ENCODE measurements at places on chromosomes 4 and X. TPM values are rescaled to one million over a fixed set of nuclear protein-coding genes. Genes with fewer than 3 reads are reported as not detected.

Gene PRR27
- total RNA-seq = not detected

- no peaks in the 10 kb centered on the region for H3K36me3 ChIP-seq
- H3K4me1 ChIP-seq = no peaks in the 10 kb centered on the region
- no peak overlapping the region for H3K4me3 ChIP-seq
- H3K27me3 ChIP-seq = no peaks in the 10 kb centered on the region
- no peak for DNase-seq
Measured at GRCh38 chr4:123167931-123168330, 228.7 kb upstream of the SPRY1 start.

DNA sequence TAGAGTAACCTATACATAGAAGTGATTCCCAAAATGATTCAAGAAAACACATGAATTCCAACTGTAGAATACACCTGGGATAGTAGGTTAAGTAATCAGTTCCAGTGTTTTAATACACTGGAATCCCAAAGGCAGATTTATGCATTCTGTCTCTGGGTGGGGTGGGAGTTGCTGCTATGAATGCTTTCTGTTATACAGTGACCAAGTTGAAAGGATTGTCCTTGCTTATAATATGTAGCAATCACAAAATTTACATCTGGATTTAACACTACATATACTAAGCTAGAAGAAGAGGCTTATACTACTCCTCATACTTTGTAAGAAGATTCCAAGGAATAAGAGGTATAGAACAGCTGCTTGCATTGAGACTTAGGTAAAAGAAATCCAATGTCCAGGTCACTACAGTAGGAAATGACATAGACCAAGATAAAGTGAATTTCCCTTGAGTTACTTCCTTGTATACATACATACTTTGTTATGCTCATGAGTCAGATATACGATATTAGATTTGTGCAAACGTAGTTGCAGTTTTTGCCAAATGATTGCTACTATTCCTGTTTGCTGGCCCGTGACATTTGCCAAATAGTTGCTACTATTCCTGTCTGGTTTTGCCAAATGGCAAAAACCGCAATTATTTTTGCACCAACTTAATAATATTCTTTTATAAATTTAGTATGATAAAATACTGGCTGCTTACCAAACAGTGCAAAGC lies 210.5 kb upstream of the DIAPH2 start:
- no peak overlapping the region for H3K4me3 ChIP-seq
- peak overlapping the region; percentile 1 for H3K27ac ChIP-seq
- no peaks in the 10 kb centered on the region for H3K36me3 ChIP-seq
- DNase-seq = no peak
- H3K4me1 ChIP-seq = no peaks in the 10 kb centered on the region
- H3K27me3 ChIP-seq = no peaks in the 10 kb centered on the region

- H3K27ac ChIP-seq = no peak overlapping the region
- no peaks in the 10 kb centered on the region for H3K4me1 ChIP-seq
- H3K4me3 ChIP-seq = no peak overlapping the region
- H3K36me3 ChIP-seq = no peaks in the 10 kb centered on the region
- no peak for DNase-seq
Measured at GRCh38 chr4:157779081-157779480, 393.7 kb downstream of the GASK1B start.

DNA sequence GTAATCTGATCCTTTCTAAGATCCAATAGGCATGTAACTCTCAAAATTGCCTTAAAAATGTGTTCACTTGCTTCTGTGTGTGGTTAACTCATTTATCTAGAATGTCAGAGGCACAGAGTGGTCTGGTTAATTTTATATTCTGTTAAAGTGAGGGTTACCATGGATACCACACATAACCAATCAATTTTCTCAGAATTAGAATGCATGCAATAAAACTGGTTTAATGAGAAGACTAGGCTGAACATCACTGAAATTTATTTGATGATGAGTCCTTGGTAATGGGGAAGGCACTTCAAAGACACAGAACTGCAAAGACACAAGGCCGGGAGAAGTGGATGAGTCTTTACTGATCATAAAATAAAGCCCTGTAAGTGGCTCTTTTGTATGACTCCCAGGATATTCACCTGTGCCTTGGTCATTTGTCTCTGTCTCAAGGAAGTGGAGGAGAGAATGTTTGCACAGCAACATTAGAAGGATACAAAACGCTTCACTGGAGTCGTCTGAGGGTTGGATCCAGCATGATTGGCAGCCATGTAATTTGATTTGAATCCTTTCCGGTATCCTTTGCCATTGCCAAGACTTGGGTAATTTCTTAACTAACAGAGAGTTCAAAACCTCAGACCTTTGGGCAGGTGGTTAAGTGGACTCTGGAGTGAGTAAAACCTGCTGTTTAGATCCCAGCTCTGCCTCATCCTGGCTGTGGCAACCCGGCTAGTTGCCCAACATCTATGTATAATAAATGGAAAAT lies 94.0 kb upstream of the RBPJ start:
- H3K4me1 ChIP-seq = no peaks in the 10 kb centered on the region
- no peaks in the 10 kb centered on the region for H3K36me3 ChIP-seq
- no peaks in the 10 kb centered on the region for H3K27me3 ChIP-seq
- no peak for DNase-seq
- no peak overlapping the region for H3K4me3 ChIP-seq
- no peak overlapping the region for H3K27ac ChIP-seq

- no peaks in the 10 kb centered on the region for H3K36me3 ChIP-seq
- DNase-seq = no peak
- no peaks in the 10 kb centered on the region for H3K27me3 ChIP-seq
- no peak overlapping the region for H3K27ac ChIP-seq
Measured at GRCh38 chr4:86184216-86184900, 175.5 kb downstream of the MAPK10 start.

GRCh38 chr4:84917086-84917821 lies 49.2 kb downstream of the WDFY3 start:
- H3K4me3 ChIP-seq = no peak overlapping the region
- no peaks in the 10 kb centered on the region for H3K4me1 ChIP-seq
- no peaks in the 10 kb centered on the region for H3K36me3 ChIP-seq
- no peaks in the 10 kb centered on the region for H3K27me3 ChIP-seq

DNA sequence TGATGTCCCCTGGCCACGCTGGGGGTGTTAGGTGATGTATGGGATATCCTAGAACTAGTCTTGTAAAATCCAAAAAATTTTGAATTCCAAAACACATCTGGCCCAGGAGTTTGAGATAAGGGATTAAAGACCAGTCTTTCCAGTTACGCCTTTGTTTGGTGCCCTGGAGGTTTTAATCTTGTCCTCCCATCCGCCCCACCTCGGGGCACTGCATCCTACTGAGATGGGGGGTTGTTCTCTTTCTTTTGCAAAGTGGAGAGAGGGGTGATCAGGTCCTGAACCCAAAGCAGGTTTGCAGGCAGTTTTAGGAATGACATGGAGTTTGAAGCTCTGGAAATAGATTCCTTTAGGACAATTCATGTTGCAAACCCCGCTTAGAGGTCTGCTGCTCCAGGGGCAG lies 1.8 kb downstream of the SUV39H1 start:
- H3K27ac ChIP-seq = no peak overlapping the region
- no peaks in the 10 kb centered on the region for H3K36me3 ChIP-seq
- no peak for DNase-seq
- H3K4me3 ChIP-seq = no peak overlapping the region
- H3K4me1 ChIP-seq = no peaks in the 10 kb centered on the region
- H3K27me3 ChIP-seq = peaks cover 3% of the 10 kb centered on the region

DNA sequence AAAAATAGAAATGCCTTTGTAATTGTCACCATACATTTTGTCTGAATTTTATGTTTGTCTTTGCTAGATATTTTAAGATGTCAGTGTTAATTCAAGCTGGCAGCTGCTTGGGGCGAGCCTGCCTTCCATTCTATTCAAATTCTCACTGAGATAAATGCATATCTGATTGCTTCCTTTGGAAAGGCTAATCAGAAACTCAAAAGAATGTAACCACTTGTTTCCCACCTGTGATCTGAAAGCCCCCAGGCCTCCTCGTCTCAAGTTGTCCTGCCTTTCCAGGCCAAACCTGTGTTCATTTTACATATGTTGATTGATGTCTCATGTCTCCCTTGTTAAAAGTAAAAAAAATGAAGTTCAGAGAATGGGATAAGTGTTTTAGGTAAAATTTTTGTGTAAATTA lies 318.7 kb upstream of the TECRL start:
- DNase-seq = no peak
- H3K27me3 ChIP-seq = no peaks in the 10 kb centered on the region
- H3K36me3 ChIP-seq = no peaks in the 10 kb centered on the region
- H3K4me3 ChIP-seq = no peak overlapping the region

DNA sequence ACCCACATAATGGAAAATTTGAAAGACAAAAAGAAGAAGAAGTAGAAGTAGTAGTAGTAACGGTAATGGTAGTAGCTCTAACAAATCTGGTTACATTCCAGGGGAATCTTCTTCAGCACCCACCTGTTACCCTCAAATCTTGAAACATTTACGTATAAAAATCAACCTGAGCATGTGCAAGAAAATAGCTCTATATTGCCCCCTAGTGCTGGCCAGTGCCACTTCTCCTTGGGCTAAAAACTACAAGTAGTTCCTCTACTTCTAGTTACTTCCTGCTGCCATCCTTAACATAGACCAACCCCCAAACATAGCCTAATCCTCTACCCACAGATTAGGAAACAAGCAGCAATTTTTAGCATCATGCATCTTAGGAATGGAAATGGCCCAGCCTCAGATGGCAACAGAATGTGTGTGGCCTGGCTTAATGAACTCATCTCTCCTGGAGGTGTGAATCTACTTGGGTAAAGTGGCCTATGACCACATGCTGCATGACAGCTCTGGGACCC lies 3.1 kb downstream of the PDGFC start:
- no peak overlapping the region for H3K27ac ChIP-seq
- no peaks in the 10 kb centered on the region for H3K36me3 ChIP-seq
- no peaks in the 10 kb centered on the region for H3K4me1 ChIP-seq
- DNase-seq = peak; percentile 82
- no peaks in the 10 kb centered on the region for H3K27me3 ChIP-seq
- no peak overlapping the region for H3K4me3 ChIP-seq

GRCh38 chr4:176752191-176752749 lies 40.5 kb downstream of the VEGFC start:
- H3K27ac ChIP-seq = no peak overlapping the region
- no peaks in the 10 kb centered on the region for H3K36me3 ChIP-seq
- no peak for DNase-seq
- no peaks in the 10 kb centered on the region for H3K4me1 ChIP-seq
- no peak overlapping the region for H3K4me3 ChIP-seq
- H3K27me3 ChIP-seq = no peaks in the 10 kb centered on the region

DNA sequence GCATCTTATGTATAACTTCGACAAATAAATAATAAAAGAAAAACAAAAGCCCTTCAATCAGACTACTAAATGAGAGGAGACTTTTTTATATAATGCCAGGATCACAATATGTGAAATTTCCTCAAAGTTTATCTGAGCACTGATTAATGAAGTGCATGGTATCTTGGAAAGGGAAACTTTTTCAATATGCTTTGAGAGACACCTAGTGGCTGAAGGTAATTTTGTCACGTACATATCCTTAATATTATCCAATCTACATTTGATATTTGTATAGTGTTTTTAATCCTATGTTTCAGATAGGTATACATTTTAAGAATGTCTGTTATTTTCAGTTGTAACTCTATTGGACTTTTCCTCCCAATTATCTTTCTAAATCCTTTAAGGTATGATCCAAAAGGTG lies 146.8 kb downstream of the KLHL4 start:
- H3K4me1 ChIP-seq = no peaks in the 10 kb centered on the region
- no peaks in the 10 kb centered on the region for H3K27me3 ChIP-seq
- DNase-seq = no peak
- no peak overlapping the region for H3K27ac ChIP-seq
- H3K36me3 ChIP-seq = no peaks in the 10 kb centered on the region

- H3K27me3 ChIP-seq = no peaks in the 10 kb centered on the region
- no peaks in the 10 kb centered on the region for H3K36me3 ChIP-seq
- peak overlapping the region; percentile 50 for H3K4me3 ChIP-seq
- DNase-seq = peak; percentile 61
Measured at GRCh38 chrX:129540722-129541184, 694 bp downstream of the OCRL start.

DNA sequence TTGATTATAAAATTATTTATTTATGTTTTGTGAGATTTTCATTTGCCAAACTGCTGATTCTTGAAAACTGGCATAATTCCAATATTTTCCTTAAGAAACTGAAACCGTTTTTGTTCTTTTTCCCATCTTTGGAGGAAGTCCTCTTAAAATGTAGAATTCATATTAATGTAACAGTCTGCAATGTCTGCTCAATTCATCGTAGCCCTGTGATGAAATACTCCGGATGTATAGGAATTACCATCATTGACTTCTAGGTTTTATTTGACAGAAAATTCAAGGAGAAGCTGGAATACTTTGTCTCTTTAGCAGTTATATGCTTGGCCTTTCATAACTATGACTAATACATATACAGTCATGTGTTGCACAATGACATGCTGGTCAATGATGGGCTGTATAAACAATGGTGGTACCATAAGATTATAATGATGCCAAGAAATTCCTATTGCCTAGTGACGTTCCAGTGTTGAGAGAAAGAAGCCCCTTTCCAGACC lies 185.0 kb upstream of the GPRIN3 start:
- no peaks in the 10 kb centered on the region for H3K36me3 ChIP-seq
- H3K4me3 ChIP-seq = no peak overlapping the region
- H3K27me3 ChIP-seq = no peaks in the 10 kb centered on the region
- no peak overlapping the region for H3K27ac ChIP-seq
- H3K4me1 ChIP-seq = no peaks in the 10 kb centered on the region
- no peak for DNase-seq

DNA sequence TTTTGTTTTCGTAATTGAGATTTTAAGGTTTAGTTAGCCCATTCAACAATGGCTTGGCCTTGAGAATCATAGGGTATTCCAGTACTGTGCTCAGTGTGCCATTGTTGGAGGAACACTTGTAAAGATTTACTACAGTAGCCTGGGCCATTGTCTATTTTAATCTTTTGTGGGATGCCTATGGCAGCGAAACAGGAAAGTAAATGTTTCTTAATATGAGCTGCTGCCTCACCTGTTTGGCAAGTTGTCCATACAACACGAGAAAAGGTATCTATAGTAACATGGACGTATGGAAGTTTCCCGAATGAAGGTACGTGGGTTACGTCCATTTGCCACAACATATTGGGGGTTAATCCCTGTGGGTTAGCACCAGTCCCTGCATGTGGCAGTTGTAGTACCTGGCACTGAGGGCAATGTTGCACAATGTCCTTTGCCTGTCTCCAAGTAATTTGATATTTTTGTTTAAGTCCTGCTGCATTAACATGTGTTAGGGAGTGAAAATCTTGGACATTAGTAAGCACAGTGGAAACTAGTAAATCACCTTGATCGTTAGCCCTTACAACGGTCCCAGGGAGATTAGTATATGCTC lies 38.6 kb upstream of the AADAT start:
- no peaks in the 10 kb centered on the region for H3K4me1 ChIP-seq
- DNase-seq = no peak
- no peaks in the 10 kb centered on the region for H3K36me3 ChIP-seq
- H3K27me3 ChIP-seq = no peaks in the 10 kb centered on the region
- H3K4me3 ChIP-seq = no peak overlapping the region
- no peak overlapping the region for H3K27ac ChIP-seq

GRCh38 chr4:54005475-54005874 lies 58.9 kb downstream of the CHIC2 start:
- H3K4me3 ChIP-seq = no peak overlapping the region
- no peaks in the 10 kb centered on the region for H3K4me1 ChIP-seq
- DNase-seq = no peak
- no peaks in the 10 kb centered on the region for H3K27me3 ChIP-seq

All from colonic mucosa (tissue), 4 donors.